ENCODE measurements at places on chromosomes 5 and 9. TPM values are rescaled to one million over a fixed set of nuclear protein-coding genes. Genes with fewer than 3 reads are reported as not detected.
A peak's percentile ranks its signal among the peaks of the same experiment; 100 is the strongest.

DNA sequence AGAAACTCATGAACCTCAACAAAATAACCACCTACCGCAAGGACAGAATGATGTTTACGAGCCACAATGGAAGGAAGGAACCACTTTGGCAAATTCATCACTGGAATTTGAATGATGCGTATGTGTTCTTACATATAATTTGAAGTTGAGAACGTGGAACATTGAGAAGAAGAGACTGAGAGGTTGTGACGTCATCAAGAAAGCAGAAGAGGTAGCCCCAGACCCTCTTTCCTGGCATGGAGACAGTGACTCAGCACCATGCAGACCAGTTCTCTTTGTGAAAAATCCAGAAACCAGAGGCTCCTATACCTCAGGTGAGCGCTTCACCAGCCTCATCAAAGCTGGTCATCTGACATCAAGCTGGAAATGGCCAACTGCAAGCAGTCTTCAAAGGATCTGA lies 124.5 kb downstream of the PDZD2 start:
- no peak for DNase-seq

DNA sequence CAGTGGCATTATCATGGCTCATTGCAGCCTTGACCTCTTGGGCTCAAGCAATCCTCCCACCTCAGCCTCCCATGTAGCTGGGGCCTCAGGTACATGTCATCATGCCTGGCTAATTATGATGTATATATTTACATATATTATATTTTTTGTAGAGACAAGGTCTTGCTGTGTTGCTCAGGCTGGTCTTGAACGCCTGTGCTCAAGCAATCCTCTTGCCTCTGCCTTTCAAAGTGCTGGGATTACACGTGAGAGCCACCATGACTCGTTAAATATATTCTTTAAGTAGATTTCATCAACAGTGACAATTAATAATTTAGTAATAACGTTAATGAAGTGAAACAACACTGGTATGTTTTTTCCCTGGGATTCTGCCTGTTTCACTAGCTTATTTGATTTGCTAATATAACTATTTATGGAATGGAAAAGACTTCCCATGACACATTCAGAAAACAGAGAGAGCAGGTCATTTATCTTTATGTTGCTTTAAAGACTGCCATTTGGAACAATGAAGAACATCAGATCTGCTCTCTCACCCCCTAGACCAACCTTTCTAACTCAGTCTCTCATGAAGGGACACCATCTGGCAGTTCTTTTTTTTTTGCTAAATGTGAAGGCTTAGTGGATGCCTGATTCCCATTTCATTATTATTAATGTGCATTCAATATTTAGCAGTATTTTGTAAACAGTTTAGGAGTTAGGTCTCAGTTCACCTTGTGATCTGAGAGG lies 295.6 kb downstream of the KIF4B start:
- DNase-seq = no peak

GRCh38 chr9:126398403-126399058 lies 71.9 kb downstream of the MVB12B start:
- peak; percentile 86 for DNase-seq

- DNase-seq = no peak
These were observed 379.4 kb upstream of the RORB start for GRCh38 chr9:74117731-74118130.

DNA sequence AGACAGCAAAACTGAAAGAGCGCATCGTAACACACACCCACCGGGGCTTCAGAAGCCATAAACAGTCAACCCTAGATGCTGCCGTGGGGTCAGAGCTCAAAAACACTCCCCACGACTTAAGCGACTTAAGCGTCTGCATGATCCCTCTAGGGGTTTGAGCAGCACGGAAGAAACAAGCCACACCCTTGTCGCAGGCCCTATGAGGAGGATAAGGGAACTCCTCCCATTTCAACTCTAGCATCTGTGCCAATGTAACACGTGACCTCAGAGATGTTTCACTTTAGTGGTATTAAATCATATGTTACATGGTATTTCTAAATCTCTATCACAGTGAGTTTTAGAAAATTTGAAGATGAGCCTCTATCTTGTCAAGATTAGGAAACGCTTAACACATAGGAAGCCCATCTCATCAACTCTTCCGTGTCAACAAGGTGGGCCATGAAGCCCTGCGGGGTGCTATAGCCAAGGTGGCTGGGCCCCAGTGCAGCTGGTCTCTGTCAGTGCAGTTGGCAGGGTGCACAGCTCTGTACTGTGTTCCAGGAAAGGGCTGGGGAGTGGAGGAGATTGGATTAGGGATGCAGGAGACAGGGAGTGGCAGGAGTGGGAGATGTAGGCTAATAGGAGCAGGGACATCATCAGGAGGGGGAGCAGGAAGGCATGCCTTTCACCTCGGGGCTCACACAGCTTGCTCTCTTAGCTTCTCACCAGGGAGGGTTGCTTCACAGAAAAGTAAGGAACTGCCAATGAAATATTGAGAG lies 33.1 kb downstream of the ZCCHC9 start:
- DNase-seq = no peak

DNA sequence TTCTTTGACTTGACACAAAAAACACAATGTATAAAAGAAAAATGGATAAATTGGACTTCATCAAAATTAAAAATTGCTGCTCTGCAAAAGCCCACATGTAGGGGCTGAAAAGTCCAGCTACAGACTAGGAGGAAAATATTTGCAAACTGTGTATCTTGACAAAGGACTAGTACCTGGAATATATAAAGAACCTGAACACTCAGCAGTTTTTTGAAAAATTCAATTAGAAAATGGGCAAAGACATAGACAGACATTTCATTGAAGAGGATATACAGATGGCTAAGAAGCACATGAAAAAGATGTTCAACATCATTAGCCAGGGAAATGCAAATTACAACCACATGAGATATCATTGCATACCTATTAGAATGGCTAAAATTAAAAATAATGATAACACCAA lies 18.5 kb upstream of the TAL2 start:
- no peak for DNase-seq

DNA sequence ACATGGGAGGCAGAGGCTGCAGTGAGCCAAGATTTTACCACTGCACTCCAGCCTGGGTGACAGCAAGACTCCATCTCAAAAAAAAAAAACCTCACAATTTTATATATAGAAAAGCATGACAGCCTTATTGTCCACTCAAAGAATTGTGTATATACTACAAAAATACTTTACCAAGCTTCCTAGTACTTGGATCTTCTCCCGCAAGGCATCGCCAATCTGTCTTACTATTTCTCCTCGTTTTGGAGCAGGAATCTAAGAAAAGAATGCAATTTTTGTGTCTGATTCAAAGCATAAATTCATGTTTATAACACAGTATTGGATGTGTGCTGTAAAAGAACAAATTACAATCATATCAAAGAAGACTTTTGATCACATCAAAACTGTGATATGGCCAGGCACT lies 11.3 kb downstream of the ALDH7A1 start:
- no peak for DNase-seq

- no peak for DNase-seq
These were observed 108.6 kb upstream of the CDKN2B start for GRCh38 chr9:22117511-22118384.

DNA sequence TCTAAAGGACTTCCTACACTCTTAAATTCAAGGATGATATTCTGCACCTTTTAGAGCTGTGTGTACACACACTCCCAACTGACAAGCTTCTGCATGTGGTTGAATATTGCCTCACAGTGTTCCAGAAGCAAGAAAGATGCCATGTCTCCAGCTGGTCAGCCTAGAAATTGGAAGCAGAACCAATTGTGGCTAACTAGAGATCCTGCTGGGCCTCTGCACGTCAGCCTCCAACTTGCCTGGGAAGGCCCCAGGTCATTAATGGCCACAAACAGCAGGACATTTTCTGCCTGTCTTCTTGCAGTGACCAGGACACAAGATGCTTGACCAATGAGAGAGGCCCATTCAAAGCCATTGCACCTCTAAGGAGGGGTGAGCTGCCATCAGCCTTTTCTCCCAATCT lies 571.9 kb upstream of the BRINP1 start:
- DNase-seq = no peak

DNA sequence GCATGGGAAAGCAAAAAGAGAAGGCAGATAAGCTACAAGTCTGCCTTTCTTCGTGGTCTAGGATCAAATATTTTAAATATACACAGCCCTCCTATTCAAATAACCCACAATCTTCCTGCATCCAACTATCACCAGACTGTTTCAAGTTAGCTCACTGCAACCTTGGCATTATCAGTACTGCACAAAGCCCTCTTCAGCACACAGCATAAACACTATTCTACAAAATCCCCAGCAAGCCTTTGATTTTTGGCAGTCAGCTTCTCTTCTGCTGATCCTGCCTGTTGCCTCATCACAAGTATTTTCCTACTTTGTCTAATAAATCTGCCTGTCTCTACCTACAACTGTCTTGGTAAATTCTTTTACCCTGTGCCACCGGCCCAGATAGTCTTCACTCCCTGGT lies 142.9 kb downstream of the COX7C start:
- DNase-seq = no peak

- DNase-seq = peak; percentile 97
These were observed 21.9 kb upstream of the QSOX2 start for GRCh38 chr9:136267261-136268111.

DNA sequence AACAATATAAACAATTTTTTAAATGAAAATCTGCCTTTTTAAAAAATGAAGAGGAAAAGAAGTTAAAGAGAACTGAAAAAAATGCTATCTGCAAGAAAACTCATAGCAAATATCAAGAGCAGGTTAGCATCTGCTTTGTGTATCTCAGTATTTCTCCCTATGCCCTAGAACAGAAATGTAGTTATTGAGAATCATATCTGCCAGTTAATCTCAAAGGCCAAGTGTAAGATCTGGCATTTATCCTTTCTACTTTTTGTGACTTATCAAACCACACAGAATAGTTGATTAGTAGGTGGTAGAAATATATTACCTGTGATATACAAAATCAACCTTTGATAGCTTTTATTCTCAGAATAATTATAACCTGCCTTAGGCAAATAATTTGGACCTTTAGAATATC lies 1699.8 kb downstream of the EFNA5 start:
- no peak for DNase-seq

- no peak for DNase-seq
These were observed 1.7 kb upstream of the ANGPTL2 start for GRCh38 chr9:127124111-127124531.

DNA sequence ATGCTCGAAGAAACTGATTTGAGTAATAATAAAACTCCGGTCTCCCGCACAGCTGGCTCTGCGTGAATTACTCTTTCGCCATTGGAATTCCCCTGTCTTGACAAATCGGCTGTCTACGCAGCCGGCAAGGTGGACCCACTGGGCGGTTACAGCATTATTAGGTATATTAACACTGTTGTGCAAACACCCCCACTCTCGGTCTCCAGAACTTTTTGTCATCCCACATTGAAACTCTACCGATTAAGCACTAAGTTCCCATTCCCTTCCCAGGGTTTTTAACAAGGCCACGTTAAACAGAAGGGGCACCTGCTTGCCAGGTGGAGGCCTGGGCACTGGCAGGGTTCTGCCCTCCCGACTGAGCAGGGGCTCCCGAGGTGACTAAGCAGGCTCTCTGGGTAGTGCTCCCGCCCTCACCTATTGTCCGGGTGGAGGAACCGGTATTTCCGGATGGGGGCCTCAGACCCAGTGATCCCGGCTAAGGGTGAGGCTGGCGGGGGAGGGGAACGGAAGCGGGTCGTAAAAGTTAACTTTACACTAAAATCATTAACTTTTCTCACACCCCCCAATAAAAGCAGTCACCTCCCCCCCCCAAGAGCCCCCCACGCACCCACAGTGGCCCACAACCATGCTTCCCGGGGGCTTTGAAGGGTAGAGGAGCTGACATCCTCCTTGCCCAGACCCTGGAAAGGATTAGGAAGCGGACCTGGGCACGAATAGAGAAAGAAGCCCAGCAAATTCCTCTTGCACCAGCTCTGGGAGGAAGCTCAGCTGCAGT lies 53.5 kb upstream of the TJP2 start:
- peak; percentile 50 for DNase-seq

- no peak for DNase-seq
These were observed 85.8 kb downstream of the GNAQ start for GRCh38 chr9:77945798-77946197.

- no peak for DNase-seq
These were observed 391.0 kb downstream of the TMEM232 start for GRCh38 chr5:110335361-110336066.

GRCh38 chr9:129363216-129363873 lies 185.3 kb upstream of the IER5L start:
- DNase-seq = no peak

- no peak for DNase-seq
These were observed 156.8 kb downstream of the DCP2 start for GRCh38 chr5:113133211-113133975.

- DNase-seq = no peak
These were observed 10.5 kb downstream of the ADGRV1 start for GRCh38 chr5:90569084-90569483.

GRCh38 chr5:80124121-80124918 lies 89.2 kb downstream of the THBS4 start:
- no peak for DNase-seq

DNA sequence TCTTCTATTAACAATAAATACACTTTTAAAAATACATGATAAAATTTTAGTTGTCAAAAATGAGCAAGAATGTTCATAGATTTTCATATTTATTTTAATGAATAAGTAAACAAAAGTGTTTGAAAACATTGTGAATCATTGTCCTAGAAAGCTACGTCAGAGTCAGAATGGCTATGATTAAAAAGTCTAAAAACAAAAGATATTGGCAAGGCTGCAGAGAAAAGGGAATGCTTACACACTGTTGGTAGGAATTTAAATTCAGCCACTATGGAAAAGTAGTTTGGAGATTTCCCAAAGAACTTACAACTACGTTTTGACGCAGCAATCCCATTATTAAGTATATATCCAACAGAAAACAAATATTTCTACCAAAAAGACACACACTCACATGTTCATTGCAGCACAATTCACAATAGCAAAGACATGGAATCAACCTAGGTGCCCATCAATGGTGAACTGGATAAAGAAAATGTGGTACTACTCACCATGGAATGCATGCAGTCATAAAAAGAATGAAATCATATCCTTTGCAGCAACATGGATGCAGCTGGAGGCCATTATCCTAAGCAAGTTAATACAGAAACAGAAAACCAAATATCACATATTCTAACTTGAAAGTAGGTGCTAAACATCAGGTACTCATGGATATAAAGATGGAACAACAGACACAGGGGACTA lies 49.2 kb upstream of the FBXL17 start:
- no peak for DNase-seq

GABRA1 gene
- not detected for total RNA-seq

TTC23L gene
- 0.08 TPM for total RNA-seq

BSPRY gene
- total RNA-seq = 2.3 TPM

SUB1 gene
- 51.8 TPM for total RNA-seq

ECM2 gene
- total RNA-seq = 16.5 TPM

TAF11L5 gene
- total RNA-seq = not detected

PHF24 gene
- 0.17 TPM for total RNA-seq

NR2F1 gene
- 10.9 TPM for total RNA-seq

STOM gene
- 398 TPM for total RNA-seq

KIF27 gene
- total RNA-seq = 5.1 TPM

AFAP1L1 gene
- total RNA-seq = 11.6 TPM

SLC6A3 gene
- not detected for total RNA-seq
